ENCODE measurements at places on chromosomes 16 and 17.

GRCh38 chr17:19440421-19440820, 29.4 kb downstream of the RNF112 start:
- no peak for DNase-seq

DNA sequence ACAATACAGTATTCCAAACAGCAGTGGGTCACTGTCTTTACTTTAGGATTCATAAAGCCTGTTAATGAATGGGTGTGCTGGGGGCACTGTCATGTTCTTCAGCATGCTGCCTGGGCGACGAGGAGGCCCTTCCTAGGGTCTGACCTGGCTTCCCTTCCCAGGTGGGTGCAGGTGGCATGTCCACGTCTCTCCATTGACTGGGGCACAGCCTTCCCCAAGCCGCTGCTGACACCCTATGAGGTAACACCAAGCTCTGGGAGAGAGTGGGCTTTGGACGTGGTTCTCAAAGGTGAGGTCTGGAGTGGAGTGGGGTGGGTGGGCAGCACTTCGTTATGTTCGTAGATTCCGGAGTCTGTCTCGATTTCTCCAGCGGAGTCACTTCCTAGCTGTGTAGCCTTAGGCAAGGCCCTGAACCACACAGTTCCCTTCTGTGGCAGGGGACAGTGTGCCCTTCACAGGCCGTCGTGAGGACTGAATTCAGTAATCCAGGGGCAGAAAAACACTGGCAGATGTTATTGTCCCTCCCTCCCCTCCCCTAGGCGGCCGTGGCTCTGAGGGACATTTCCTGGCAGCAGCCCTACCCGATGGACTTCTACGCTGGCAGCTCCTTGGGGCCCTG, 771 bp upstream of the OVCA2 start:
- DNase-seq, result no peak

GRCh38 chr16:67539691-67540635, 11.3 kb downstream of the RIPOR1 start:
- DNase-seq, result no peak

- DNase-seq, result no peak
These were observed 79.1 kb downstream of the NDEL1 start for GRCh38 chr17:8514801-8515200.

GRCh38 chr17:4786106-4786511, at the start of gene VMO1:
TSS of gene VMO1 (minus strand) at chr17:4786364. CDS start at chr17:4786352, 12 bp downstream.
- no peak for DNase-seq

DNA sequence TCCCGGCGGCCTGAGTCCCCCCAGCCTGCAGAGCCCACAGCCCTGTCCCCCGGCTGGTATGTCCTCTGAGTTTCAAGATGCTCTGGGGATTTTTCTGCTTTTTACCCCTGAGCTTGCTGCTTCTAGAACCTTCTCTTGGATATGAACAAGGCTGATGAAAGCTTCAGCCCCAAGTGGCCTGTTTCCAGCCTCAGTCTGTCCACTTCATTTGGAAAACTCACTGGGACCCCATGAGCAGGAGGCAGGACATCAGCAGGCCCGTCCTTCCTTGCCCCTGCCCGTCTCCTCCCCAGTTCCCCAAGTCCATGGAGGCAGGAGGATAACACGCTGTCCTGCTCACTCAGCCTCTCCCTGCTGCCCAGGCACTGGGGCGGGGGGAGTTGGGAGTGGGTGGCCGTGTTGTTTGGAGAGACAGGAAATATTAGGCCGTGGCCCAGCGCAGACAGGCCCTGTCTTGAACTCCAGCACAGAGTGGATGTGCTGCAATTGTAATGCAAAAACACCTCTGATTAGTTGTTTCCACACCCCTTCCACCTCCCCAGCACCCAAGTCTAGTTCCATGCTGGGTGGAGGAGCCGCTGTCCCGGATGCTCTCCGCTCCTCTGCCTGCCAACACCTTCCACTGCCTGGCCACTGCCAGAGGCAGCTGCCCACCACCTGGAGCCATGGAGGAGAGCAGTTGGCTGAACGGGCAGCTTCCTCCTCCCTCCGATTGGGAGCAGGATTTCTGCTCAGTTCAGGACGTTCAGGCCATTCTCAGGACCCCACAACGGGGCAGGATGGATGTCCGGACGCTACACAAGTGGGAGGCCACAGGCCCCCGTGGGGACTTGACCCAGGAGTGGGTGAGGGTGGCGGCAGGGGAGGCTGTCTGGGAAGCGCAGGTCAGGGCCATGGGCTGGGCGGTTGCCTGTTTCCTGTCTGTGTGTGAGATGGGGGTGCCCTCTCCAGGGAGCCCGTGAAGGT, 216.9 kb upstream of the GSE1 start:
- DNase-seq, result no peak
